Urinary bladder (tissue), 4 donors: ENCODE measurements at places on chromosomes 16 and 17.

DNA sequence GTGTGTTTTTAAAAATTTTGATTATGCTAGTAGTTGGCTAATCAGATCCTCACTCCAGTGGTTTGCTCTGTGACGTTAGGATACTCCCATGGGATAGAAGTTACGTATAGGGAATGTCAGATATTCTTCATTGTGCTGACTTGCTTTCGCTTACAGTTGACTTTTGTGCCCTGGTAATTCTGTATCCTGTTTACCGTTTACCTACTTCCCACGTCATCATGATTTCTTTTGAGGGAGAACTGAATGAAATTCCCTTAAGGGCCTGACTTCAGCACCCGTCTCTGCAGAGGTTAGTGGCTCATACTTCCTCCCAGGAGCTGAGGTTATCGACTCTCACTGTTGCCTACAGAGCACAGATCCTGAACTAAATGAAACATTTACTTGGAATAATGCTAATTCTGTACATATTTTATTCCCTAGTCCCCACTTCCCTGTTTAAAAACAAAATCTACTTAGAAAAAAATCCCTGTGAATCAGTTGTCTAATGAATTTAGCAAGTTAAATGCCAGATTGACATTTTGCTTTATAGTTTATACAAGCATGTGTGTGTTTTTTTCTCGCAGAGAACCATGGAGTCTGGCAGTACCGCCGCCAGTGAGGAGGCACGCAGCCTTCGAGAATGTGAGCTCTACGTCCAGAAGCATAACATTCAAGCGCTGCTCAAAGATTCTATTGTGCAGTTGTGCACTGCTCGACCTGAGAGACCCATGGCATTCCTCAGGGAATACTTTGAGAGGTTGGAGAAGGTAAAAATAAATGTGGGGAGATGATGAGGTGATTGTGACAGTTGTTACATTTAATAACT lies 2.8 kb downstream of the PRKAR1A start:
- DNase-seq = no peak

GRCh38 chr17:54608634-54609155 lies 292.0 kb upstream of the TOM1L1 start:
- DNase-seq = no peak

- DNase-seq = no peak
These were observed 10.8 kb downstream of the KCTD5 start for GRCh38 chr16:2692948-2693651.

- no peak for DNase-seq
These were observed 10.7 kb upstream of the KRT28 start for GRCh38 chr17:40810494-40810893.

DNA sequence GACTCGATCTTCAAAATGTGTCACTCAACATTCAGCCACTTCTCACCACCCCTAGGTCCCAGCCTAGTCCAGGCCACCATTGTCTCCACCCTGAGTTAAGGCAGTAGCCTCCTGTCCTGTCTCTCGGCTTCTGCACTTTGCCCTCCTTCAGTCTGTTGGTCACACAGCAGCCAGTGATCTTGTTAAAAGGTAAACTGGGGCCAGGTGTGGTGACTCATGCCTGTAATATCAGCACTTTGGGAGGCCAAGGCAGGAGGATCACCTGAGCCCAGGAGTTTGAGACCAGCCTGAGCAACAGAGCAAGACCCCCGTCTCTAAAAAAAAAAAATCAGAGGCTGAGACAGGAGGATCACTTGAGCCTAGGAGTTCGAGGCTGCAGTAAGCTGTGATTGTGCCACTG lies 25.8 kb downstream of the WWP2 start:
- DNase-seq = no peak

- DNase-seq = no peak
These were observed 20.7 kb downstream of the RABEP2 start for GRCh38 chr16:28904363-28904762.

- DNase-seq = no peak
These were observed 15.4 kb downstream of the MFSD11 start for GRCh38 chr17:76753061-76753961.

- no peak for DNase-seq
These were observed 595 bp downstream of the BICDL2 start for GRCh38 chr16:3035972-3036725.

DNA sequence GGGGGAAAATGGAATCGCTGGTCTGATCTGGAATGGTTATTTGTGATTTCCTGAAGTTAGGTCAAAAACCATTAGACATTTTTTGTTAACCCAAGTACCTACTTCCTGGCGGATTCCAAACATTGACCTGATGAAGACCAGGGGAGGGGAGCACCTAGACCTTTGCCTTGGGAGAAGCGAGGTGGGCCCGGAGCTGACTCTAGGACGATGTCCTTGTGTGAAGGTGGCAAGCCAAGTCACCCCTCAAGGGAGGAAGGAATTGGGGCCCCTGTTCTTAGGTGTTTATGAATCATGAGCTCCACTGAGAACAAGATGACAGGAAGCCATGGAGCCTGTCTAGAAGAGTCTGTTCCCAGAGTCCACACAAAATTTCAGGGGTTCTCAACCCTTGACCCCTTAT lies 204.9 kb upstream of the FOXF1 start:
- no peak for DNase-seq

GRCh38 chr16:80014241-80014939 lies 413.9 kb upstream of the MAF start:
- DNase-seq = no peak

DNA sequence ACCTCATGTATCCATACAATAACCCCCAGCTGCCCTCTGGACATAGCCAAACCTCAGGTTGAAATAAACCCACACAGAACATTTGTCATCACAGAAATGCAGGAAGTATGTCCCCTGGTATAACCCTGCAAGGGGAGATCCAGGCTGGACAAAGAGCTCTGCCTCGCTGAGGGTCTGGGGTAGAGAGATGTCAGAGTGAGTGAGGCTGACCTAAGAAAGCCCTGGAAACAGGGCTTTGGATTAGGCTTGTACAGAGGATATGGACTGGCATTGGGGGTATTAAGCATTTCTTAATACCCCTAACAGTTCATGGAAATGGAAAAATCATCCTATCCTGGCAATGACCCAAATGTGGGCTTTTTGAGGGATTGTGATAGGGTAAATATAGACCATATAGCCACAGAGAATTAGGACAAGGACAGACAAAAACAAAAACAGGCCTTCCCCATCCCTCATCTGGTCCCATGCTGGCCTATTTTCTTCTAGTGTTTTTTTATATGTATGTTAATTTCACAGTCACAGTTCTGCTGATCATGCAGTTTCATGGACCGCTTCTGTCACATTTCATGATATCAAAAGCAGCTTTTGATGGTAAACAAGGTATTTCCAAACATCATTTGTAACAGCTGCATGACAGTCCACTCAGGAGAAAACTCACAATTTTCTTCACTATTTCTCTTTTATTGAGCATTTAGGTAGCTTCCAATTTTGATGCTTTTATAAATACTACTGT lies 26.1 kb downstream of the PLXDC1 start:
- no peak for DNase-seq

GRCh38 chr17:64063766-64064224 lies 43.4 kb upstream of the ICAM2 start:
- peak; percentile 29 for DNase-seq

DNA sequence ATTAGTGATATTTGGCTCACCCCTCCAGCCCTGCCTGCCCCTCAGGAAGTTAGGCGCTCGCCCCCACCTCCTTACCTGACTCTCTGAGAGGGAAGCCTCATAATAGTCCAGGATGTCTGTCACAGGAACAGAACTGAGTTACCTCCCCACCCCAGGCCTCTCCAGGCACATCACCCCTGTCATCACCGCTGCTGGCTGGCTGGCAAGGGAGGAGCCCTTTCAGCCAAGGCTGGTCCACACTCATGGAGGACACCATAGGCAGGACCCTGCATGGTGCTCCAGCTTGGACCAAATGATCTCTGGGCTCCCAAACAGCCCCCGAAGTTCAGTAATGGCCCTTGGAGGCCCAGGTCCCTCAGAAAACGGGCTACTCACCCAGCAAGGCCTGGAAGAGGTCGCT lies 1.5 kb downstream of the DLG4 start:
- DNase-seq = no peak

DNA sequence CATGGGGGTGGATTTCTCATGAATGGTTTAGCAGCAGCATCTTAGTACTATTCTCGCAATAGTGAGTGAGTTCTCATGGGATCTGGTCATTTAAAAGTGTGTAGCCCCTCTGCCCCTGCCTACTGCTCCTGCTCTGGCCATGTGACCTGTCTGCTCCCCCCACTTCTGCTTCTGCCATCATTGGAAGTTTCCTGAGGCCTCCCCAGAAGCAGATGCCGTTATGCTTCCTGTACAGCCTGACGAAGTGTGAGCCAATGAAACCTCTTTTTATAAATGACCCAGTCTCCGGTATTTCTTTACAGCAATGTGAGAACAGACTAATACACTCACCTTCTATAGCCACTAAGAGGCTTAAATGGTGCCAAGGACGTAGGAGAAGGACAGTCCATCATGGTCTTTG lies 51.5 kb downstream of the NOL11 start:
- no peak for DNase-seq

DNA sequence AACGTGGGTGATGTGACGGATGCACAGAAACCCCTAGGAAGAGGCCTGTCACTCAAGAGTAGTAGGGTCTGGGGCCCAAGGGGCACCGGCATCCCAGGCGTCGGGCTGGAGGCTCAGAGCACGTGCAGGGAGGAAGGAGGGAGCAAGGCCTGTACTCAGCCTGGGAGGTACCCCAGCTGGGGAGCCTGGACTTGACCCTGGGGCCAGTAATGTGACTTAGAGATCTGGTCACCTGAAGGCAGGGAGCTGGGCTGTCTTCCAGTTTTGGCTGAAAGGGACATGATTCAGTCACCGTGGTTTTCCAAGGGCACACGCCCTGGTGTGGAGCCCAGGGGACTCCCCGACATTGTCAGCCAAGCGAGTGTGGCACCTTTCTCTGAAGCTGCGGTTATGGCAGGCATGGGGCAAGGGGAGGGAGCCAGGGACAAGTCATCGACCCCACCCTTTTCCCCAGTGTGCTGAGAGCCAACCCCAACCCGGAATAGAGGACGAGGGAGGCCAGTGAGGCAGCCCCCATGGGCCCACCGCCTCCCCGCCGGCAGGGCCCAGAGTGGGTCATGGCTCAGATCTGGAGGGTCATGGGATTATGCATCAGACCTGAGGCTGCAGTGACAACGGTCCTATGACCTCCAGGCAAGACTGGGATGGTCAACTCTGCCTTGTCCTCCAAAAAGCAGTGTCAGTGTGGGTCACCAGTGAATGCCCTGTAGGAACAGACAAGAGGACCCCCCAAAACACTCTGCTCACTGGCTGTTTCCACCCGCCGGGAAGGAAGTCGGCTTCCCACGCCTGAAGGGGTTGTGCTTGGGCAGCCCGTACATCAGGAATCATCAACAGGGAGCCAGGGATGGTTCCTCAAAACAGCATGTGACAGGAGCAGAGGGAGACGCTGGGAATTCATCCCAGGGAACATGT lies 41.9 kb downstream of the MEAK7 start:
- DNase-seq = no peak

GRCh38 chr17:49523196-49523595 lies 28.1 kb downstream of the NGFR start:
- DNase-seq = no peak

DNA sequence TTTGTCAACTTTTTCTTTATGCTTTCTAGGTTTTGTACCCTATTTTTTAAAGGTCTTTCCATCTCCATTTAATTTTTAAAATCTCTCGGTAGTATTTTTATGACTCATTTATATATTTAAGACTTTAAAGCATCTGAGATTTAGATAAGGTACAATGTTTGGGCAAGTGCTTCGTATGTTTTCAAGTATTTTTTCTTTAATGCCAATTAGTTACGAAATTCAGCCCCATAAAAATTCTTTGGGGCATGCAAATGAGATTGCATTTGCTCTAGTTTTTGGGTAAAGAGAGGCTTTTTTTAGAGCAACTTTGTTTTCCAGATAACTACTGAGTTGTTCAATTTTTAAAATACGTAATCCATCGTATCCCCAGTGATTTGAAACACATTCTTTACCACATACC lies 65.3 kb upstream of the CRHR1 start:
- DNase-seq = no peak

DNA sequence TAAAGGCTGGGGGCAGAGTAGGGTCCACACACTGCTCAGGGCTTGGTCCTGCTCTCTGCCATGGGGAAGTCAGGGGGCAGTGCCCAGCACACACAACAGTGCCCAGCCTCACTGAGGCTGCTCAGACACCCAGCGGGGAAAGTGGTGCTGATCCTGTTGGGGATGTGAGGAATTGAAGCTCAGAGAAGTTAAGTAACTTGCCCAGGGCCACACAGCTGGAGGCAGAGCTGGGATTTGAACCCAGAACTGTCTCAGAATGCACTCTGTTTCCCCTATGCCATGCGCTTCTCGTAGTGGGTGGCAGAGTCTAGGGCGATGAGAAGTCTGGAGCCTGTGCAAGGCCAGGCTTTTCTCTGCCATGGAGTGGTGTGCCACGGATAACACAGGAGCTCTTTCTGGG lies 59.3 kb downstream of the SDK2 start:
- DNase-seq = no peak

GRCh38 chr16:264440-264951 lies 11.2 kb downstream of the RGS11 start:
- no peak for DNase-seq

DNA sequence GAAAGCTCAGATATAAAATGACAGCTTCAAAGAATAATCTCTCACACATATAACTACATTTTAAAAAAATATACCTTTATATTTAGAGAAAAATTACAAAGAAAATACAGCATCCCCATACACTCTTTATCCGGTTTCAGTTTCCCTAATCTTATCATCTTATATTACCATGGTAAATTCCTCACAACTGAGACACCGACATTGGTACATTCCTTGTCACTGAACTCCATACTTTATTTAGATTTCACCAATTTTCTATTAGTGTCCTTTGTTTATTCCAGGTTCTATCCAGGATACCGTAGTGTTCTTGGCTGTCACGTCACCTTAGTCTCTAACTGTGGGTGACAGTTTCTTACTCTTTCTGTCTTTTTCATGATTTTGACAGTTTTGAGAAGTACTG lies 22.0 kb upstream of the ABCA10 start:
- no peak for DNase-seq

DNA sequence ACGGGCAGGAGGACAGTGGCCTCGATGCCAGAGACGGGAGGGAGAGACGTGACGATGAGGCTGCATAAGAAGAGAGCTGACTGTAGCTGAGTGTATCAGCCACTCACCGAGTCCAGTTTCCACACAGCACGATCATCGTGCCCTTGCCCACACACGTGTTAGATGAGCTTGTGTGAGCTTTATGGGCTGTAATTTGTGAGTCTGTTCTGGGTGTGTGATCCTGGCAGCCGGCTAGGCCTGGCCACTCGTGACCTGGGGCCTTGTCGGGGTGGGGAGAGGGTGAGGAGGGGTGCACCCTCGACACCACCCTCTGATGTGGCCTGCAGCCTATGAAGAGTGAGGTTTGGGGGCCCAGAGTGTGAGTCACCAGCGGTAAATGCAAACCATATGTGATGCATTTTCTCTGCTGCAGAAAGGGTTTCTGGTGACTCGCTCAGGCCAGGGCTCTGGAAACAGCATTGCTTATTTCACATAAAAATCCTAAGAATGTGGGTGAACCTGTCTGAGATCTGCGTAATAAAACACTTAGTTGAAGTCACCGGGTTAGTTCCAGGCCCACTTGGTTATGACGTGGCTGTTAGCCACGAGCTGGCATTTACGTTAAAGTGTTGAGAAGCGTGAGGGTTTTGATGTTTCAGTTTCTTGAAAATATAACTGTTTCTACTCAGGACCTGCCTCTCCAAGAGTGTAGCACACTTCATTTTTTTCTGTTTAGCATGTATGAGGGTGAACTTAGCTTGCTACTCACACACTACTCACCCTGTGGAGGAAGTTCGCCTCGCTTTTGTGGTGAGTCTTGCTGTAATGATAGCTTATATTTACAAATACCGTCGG lies 4.2 kb downstream of the METRNL start:
- DNase-seq = no peak
